CD4-positive, alpha-beta T cell (primary cell): ENCODE measurements at places on chromosomes 7 and 10.

DNA sequence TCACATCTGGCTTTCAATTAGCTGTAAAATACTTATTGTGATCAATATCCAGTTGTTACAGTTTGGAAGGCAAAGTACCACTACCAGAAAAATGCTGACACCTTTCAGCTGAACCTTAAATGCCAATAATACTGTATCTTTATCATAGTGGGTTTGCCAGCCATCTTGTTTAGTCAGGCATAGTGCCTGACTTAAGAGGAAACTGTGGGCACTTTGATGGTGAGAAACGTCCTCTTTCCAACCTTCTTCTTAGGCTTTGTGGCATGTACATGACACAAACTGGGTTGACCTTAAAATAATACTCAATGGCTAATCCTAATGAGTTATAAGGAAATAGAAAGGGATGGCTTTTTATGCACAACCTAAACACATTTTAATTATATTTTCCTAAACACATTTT, 52.3 kb upstream of the PRR15 start:
- no peak for DNase-seq

GRCh38 chr7:13988731-13989125, 738 bp downstream of the ETV1 start:
- no peak for DNase-seq

GRCh38 chr7:40899636-40900507, 765.1 kb downstream of the SUGCT start:
- DNase-seq: no peak

GRCh38 chr7:79854621-79855020, 280.0 kb upstream of the GNAI1 start:
- DNase-seq: no peak

DNA sequence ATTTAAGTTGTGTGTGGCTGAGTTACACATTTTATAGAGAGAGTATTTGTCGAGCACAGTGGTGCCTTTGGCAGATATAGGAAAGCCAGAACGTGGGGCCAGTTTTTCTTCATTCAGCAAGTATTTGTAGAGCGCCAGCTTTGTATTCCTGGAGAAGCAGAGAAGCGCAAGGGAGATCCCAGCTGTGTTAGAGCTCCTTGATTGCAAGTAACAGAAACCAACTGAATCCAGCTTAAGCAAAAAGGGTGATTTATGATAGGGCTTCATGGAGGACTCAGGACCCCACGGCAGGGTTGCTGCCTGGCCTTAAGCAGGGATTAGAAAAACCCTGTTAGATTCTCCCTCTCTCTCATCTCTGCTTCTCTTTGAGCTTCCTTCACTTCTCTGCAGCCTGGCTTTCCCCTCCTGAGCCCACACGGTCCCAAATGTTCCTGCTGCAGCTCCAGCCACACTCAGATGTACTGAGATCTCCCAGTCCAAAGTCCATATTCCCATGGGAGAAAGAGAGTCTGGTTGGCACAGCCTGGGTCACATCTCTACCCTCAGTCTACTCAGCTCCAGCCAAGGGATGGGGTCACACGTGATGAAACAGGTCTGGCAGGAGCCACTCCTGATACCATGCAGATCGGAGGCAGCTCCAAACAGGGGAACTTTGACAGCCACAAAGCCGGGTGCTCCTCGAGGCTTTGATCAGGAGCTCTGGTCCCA, 16.7 kb downstream of the UBTD1 start:
- DNase-seq: no peak
